OCI-LY7 (cell line): ENCODE measurements at places on chromosomes 11 and 22. TPM values are rescaled to one million over a fixed set of nuclear protein-coding genes. Genes with fewer than 3 reads are reported as not detected.

DNA sequence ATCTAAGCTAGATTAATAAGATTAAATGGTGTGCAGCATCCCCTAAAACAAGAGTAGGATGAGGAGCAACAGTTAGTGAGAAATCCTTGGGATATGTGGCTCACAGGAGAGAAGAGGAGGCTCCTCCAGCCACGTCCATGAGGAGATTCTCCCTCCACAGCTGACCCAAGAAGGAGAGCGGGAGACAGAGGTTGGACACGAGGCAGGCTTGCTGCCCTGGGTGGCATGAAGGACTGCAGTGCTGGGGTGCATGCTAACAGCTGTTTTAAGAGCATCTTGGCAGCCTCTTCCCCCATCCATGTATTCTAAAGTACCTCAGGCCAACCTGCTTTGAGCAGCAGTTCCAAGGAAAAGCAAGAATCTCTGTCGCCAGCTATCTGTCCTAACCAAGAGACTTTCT lies 284.4 kb upstream of the B3GAT1 start:
- DNase-seq: no peak

DNA sequence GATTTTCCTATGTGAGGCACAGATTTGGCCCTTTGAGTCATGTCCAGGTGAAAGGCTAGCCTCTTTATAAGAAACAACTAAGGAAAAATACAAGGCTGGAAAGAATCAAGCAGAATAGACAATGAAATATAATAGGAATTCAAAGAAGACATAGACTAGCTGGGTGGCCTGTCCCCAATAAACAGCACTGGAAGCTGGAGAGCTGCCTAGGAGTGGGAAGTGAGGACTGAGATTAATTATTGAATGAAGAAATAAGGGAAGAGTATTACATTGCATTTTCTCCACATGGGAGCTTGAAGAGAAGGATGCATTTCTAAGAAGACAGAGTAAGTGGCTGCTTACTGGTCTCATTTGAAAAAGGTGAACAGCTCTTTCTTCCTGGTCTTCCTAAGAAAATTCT lies 100.0 kb downstream of the CCDC34 start:
- no peak for DNase-seq

DNA sequence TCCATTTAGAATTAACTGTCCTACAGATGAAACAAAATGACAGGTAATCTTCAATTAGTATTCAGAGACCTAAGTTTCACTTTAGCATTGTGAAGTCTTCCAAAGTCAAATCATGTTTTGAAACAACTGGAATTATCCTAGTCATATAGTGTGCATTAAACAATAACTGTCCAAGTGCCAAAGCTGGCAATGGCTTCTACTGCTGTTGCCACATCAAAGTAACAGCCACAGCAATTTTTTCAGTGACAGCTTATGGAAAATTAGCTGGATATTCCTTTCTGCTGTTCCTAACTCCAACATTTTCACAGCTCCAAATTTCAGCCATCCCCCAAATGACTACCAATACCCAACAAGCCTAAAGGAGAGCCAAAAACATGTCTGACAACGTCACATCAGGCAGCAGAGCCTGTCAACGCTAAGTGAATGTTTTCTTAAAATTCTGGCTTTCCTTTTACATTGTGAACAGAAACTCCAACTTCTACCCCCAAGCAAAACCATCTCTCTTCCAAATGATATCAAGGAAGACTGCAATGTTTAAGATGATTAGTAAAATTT lies 45.3 kb upstream of the CCDC34 start:
- DNase-seq: no peak

DNA sequence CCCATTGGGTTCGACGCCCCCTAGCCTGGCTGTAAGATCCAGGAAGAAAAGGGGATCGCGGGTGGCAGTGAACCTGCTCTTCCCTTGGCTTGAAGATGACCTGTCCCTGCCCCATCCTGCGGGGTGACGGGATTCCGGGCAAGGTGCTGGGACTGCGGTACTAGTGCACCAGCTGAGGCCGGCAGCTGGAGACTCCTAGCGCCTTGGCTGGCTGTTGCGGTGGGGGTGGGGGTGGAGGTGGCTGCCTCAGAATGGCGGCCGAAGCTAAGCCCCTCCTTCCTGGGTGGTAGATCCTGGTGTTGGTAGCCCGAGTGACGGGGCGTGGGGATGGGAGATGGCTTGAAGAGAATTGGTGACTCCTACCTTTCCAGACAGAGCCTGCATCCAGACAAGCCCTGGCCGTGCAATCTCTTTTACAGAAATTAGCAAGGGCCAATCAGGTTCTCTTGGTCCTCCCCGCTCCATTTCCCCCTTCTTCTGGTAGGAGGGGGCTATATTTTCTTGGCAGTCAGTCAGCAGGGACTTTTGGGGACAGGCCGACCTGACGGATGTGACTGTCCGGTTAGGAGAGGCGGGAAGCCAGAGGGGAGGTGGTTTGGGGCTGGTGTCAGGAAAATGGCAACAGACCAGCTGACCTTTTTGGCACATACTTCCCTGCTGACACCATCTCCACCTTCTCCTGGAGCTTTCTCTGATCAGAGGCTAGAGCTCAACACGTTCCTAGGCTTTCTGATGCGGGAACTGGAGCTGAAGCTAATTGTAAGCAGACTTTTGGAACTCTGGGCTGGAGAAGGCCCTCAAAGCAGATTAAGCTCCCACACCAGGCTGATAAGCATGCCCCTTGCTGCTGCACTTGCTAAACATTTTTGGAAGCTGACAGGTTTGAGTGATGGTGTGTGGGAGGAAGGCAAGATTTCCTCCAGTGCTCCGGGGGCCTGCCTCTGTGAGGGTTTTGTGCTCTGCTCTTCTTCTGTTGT lies 2.0 kb downstream of the NAV2 start:
- DNase-seq: no peak

- DNase-seq: no peak
These were observed 12.4 kb downstream of the GRAP2 start for GRCh38 chr22:39913321-39913720.

DNA sequence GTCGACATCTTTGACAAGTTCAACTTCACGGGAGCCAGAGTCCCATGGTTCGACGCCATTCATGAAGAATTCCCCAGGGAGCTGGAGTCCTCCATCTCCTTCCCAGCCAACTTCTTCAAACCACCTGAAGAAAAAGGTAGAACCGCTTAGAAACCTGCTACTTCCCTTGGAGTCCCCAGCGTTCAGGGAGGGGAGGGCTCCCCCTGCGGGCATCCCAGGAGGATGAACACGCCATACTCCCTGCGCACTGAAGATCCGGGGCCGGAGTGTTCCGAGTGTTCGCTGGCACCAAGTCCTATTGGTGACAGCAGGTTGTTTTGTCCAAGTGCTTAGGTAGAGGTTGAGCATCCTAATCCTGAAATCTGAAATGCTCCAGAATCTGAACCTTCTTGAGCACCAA lies 51.7 kb upstream of the PRODH start:
- no peak for DNase-seq

- DNase-seq: no peak
These were observed 6.5 kb downstream of the METTL15 start for GRCh38 chr11:28114731-28115130.

DNA sequence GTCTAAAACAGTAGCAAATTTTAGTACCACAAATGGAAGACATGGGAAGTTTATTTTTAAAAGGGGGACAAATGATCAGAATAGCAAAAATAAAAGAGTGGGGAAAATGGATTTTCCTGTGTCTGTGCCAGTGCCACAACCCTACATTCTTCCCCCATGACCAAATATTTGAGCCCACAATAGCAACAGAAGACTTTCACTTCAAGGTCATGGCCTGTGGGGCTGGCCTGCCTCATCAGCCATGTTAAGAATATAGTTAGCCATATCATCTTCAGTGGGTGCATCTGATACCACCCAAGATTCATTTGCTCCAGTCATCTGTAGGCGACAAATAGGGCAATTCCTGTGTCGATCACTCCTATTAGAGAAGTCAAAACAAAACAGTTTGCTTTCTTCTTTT lies 26.3 kb downstream of the RNF141 start:
- no peak for DNase-seq

DNA sequence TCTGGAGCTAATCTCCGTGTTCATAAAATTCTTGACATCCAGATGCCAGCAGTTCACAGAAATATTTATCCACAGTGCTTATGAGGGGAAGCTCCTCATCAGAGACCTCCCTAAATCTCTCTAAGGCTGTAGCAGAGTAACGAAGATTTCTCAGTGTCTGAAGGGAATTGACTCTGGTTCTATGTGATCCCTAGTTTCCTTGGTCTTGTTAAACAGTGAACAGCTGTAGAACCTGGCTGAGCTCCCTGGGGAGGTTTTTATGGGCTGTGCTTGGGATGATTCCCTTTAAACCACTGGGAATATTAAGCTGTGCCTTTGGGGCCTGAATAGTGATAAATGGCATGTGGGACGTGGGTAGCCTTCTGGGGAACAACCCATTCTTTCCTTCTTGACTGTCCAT lies 43.7 kb upstream of the ARHGAP20 start:
- DNase-seq: no peak

DNA sequence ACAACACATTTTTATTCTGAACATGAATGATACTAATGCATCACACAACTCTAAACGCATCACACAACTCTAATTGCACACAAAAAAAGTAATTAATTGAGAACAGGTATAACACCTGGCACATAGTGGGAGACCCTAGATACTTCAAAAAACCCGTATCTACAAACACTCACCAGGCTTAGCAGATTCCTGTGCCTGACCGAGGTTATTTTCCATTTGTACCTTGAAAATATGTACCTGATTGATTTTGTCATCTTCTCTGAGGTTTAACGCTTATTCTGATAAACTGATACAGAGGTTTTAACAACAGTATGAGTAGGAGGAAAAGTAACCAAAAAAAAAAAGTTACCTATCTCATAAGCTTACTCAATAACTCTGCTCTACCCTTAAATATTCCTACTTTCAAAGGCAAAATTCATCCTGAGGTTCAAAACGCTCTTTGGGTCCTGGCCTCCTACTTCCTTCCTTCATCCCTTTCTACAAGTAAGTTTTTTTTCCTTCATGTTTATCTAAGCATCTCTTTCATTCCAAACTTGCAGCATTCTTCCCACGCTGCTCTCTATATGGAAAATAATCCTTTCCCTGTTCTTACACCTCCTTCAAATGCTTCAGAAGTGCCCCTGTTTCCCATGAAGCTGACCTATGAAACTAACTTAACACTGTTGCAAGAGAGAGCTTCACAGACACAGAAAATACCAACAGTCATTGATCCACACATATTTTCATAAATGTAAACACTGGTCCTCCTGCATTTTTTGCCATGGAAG lies 73.3 kb downstream of the ETS1 start:
- DNase-seq: no peak

GRCh38 chr11:29629286-29629685 lies 387.5 kb downstream of the KCNA4 start:
- no peak for DNase-seq

DNA sequence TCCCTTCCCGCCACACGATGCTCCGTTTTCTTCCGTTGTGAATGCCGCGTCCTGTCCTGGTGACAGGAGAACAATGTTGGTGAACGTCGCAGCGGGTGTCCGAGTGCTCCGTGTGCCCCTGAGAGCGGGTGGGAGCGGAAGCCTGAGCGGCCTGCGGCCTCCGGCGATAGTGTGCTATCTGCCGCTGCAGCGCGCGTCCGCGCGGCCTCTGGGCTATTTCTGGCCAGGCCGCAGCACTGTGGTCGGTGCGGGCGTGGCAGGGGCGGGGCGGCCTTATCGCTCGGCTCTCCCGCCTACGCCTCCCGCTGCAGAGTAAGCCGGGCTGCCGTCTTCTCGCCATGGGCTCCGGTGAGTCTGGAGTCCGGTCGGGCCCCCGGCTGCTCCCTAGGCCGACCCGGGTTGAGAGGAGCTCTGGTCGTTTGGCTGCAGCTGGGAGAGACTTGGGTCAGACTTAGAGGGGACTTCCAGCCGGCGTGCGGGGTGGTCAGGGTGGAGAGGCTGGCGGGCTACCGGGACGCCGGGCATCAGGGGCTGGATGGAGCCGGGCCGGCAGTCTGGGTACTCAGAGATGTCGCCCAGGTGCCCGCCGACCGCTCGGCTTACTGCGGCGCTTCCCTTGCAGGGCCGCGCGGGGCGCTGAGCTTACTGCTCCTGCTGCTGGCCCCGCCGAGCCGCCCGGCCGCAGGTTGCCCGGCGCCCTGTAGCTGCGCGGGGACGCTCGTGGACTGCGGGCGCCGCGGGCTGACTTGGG lies at the start of gene GP1BB:
Gene GP1BB, plus strand, starts transcription at position 308 of the 751 bp plus-strand sequence. Its CDS starts 31 bp downstream, at position 339.
- DNase-seq: no peak

GRCh38 chr11:91664521-91664920 lies 560.1 kb upstream of the FAT3 start:
- DNase-seq: no peak

RASL10A gene
- 23.3 and 23.7 TPM in 2 replicates for total RNA-seq

CARD10 gene
- 2.8 and 3.1 TPM in 2 replicates for total RNA-seq

EFCAB6 gene
- not detected in 2 replicates for total RNA-seq

CBLIF gene
- not detected in 2 replicates for total RNA-seq

ESRRA gene
- total RNA-seq: 44.9 and 57.8 TPM in 2 replicates

OR1S2 gene
- total RNA-seq: not detected in 2 replicates

PGA3 gene
- not detected in 2 replicates for total RNA-seq
